Midbrain (tissue), 1 donor: ENCODE measurements at places on chromosomes 6 and 20.

- DNase-seq = no peak
Observed at GRCh38 chr6:20246125-20246524, 33.9 kb upstream of the MBOAT1 start.

DNA sequence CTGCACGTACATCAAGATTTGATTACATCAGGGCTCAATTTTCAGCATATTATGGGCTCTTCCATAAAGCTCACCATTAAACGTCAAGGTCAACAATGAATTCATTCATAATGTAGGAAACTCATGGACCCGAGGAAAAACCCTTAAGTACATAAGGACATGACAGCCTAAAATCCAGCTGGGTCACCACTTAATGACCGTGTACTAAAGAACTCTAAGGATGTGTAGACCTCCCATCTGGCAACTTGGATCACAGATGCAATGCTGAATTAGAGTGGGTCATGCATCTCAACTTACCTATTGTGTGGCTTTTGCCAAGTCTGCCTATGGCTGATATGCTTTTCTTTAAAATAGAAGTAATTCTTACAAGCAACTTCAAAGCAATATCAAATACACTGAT lies 26.7 kb upstream of the DEFB112 start:
- no peak for DNase-seq

DNA sequence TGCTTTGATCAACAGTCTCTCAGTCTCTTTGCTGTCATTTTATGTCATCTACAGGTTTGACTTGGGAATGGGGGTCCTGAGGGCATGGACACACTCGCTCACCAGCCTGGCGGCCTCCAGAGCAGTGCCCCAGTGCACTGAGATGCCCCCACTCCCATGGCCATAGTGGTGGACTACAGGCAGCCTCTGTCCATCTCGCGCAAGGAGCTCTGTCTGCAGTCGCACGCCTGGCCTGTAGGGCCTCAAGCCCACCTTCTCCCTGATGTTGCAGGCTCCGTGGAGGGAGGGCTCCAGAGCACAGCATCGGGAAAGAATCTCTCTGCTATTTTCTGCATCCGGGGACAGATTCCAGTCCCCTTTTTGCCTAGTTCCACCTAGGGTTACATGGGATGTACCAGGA lies 22.6 kb downstream of the DDO start:
- DNase-seq = no peak

- DNase-seq = no peak
Observed at GRCh38 chr6:33892581-33893346, 89.0 kb upstream of the MLN start.

DNA sequence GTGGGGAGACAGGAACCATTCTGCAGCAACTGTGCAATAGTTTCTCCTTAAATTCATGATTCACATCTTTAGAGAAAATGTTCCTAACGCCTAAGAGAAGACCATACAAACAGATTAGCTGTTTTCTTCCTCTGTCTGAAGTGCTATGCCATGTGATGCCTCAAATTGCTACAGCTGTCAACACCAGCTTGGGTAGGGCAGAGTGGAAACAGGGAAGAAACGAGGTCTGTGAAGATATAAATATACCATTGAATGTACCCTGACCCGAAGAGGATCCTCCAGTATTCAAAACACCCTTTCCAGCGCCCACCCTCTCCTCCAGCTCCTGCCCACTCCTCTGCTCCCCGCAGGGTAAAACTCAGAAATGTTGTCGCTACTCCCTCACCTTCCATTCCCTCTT lies 40.3 kb upstream of the PRND start:
- DNase-seq = peak; percentile 3

- DNase-seq = no peak
Observed at GRCh38 chr20:51313358-51313827, 229.1 kb downstream of the NFATC2 start.

- DNase-seq = no peak
Observed at GRCh38 chr6:133631421-133631820, 257.5 kb upstream of the TCF21 start.

- peak; percentile 55 for DNase-seq
Observed at GRCh38 chr6:10954590-10955010, 67.7 kb downstream of the SYCP2L start.

DNA sequence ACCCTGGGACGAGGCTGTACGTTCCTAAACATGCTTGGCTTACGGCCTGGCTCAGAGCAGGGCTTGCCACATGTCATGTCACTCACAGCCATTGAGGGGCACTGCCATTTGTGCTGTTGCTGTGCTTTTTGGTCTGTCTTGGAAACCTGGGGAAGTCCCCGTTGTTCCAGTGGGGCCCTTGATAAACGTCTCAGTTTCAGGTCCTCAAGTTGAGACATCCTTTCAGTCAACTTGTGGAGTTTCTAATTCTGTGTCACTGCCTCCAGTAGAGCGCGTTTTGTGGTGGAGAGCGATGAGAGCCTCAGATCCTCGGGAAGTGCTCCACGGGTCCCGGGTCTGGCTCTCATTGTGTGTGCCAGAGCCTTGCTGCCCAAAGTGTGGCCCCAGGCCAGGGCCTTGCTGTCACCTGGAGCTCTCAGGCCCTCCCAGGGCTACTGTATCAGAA lies 43.0 kb upstream of the CCR6 start:
- DNase-seq = no peak
